Urinary bladder (tissue), 4 donors: ENCODE measurements at places on chromosomes 7 and 10. TPM values are rescaled to one million over a fixed set of nuclear protein-coding genes. Genes with fewer than 3 reads are reported as not detected.

DNA sequence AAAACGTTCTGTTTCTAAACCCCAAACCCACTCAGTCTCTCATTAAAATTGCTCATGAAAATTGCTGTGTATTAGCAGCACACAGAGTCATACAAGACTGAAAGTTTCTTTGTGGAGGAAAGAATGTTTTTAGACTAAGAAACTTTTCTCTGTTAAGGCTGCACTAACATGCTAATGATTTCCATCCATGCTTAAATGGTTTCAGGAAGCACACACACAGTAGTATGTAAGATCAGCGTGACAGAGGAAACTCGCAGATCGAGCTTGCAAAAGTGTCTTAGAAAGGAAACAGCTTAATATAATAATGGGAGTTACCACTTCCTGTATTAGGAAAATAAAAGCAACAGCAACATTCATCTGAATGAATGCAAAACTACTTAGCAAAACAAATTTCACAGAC is 112.7 kb downstream of the ICA1 start:
- no peak for DNase-seq

DNA sequence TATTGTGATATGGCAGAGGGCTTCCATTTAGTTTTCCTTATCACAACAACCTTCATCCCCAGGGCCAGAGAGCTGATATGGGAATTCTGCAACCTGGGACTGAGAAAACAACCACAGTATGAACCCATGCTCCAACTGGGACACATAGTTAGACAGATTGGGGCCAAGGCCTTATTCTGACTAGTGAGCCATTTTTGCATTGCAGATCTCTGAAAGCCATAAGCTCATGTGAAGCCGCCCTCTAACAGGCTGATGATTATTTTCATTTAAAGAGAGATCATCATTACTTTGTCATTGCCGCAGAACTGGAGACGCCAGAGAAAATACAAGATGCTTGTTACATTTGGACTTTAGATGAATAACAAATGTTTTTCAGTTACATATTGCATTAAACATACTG is 791.7 kb upstream of the POM121L12 start:
- DNase-seq = no peak

DNA sequence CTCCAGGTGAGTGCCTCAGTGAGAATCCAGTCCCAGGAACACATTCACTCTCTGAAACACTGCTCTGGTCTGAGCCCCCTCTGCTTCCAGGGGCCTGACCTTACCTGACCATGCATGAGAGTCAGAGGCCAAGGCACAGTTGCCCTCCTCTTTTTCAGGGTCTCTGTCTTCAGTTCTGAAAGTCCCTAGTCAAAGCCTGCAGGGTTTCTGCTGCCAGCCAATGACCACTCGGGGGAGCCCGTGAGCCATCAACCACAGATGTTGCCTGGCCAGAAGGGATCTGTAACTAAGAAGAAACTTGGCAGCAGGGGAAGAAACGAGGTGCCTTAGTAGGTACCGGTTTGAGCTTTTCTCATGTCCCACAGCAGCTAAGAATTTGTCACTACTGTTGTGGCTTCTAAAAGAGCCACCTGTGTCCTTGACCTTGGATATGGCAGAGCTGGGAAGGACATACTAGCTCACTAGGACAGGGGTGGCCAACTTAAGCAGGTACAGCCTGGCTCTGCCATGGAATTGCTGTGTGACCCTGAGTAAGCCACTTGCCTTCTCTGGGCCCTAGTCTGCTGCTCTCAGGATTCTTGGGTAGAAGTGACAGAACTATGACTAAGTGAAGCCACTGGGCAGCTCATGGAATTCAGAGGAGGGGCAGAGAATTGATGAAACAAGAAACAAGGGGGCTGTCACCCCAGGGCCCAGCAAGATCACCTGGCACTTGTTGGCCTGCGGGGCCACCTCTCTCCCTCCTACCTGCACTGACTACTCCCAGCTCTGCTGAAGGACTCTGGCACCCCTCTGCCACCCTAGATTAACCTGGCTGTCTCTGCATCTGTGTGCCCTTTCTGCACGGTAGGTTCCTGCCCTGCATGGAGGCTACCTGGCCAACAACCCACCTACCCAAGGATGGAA is 83.8 kb upstream of the GPR26 start:
- DNase-seq = peak; percentile 33

DNA sequence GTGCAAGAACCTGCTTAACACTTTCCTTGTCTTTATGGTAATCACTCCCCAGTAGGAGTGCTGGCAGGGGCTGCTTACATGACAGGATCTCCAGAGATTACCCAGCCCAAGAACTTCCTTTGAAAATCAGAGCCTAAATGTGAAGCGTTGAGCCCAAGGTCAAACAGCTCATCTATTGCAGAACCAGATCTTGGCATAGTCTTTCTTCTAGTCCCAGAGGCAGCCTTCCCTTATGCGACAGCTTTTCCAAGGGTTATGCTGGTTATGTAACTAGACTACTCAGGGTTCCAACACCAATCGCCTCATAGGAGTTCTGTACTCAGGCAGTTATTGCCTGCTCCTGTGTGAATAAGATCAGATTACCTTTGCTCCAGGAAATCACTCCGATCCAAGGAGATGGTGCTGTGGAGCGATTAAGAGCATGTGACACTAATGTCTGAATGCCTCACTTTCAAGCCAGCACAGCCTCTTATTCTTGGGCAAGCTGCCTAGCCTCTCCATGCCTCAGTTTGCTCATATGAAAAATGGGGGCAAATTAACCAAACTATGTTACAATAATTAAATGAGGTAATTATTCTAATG is 8.4 kb upstream of the LGI1 start:
- DNase-seq = no peak

Gene SPDYE17
- total RNA-seq = not detected

Gene OR2AE1
- not detected for total RNA-seq

Gene EBLN1
- not detected for total RNA-seq

DNA sequence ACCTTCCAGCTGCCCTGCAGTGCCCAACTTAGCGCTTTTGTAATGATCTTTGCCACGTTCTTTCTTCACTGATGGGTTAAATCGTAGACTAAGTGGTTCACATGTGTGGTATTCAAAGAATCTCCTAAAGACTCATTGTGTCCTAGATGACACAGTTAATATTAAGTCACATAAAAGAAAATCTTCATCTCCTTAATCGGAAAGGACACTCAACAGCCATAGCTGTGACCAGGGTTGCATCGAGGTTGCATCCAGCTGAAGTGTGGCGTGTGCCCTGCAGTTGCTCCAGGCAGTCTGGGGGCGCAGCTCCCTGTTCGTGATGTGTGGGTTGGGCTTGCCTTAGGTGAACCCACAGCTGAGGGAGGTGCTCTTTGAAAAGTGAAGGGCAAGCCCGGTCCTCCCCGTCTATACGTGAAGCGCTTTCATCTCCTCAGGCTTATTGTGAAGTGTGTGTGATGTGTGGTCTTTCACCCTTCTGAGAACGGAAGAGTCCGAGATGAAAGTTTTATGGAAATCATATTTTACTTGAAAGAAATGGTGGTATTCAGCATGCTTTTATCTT is 122.7 kb downstream of the TRRAP start:
- no peak for DNase-seq

- no peak for DNase-seq
Measured at GRCh38 chr10:1240341-1240775, 184.2 kb downstream of the WDR37 start.

GRCh38 chr7:65216469-65216868 is 157.2 kb upstream of the ZNF92 start:
- no peak for DNase-seq

GRCh38 chr10:101858723-101859500 is 15.3 kb upstream of the KCNIP2 start:
- DNase-seq = no peak

GRCh38 chr10:44404741-44405437 is 20.0 kb upstream of the CXCL12 start:
- no peak for DNase-seq

DNA sequence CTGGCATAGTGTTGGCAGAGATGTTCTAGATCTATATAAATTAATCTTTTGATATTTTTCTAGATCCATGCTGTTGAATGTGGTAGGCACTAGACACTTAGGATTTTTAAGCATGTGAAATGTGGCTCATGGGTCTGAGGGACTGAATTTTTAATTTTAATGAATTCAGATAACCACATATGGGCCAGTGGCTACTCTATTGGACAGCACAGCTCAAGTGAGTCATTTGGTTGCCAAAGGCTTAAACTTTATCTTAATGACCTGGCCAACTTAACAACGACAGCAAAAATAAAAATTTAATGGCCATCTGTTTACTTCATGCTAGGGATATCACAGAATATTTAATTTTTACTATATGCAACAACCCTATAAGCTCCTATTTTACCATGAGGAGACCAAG is 61.4 kb downstream of the CDK14 start:
- no peak for DNase-seq

DNA sequence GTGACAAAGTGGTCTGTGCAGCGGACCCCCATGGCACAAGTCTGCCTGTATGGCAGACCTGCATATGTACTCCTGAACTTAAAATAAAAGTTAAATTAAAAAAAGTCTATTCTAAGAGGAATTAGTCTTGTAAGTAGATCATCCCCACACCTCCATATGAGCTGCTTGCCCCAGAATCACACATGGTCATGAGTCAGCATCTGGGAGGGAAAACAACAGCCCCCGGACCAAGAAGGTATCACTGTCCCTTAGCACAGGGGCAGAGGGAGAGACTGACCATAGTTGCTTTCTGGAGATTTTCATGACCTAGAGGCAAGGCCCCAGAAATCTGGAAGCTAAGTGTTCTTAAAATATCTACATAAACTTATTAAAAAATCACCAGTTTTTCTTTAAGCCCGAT is 86.6 kb upstream of the PDK4 start:
- DNase-seq = no peak

DNA sequence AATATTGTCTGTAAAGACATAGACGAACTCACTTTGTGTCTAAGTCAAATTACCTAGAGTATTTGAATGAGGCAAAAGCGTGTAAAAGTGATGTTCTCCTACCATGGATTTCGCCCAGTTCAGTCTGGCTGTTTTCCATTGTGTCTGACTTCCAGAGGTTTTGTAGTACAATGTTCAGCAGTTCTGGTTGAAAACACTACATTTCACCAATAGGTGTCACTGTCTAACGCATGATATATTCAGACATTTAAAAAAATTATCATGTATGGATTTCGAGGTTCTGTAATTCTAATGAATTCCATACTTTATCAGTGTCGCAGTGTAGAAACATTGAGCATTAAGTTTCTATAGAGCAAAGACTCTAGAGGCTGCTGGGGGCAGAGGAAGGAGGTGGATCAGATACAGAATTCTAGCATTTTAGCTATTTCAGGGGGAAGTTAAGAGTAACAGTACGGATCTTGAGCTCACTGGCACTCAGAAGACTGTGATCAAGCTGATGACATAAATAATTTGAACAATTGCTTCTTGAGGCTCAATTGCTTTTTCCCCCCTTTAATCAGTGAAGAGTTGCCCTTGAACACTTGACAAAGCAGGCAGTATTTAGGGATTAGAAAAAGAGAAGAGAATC is 196.9 kb upstream of the RHOBTB1 start:
- peak; percentile 61 for DNase-seq

DNA sequence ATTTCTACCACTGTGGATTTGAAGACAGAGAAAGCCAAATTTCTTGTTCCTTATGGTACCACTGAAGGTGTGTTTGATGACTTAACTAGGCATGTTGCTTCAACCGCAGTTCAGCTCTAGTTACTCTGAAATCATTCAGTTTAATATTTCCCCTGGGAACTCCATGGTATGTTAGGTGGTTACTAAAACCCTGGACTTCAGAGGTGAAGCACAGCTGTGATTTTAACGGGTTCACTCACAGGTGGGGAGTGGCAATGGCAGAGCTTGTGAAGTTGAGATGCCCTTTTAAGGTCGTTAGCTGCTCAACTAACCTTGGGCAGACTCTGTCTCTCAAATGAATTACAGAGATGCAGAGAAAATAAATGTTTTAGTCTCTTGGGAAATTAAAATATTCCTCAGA is 163.6 kb upstream of the PHYHIPL start:
- DNase-seq = no peak

GRCh38 chr7:2666588-2667250 is 21.3 kb upstream of the AMZ1 start:
- DNase-seq = no peak

DNA sequence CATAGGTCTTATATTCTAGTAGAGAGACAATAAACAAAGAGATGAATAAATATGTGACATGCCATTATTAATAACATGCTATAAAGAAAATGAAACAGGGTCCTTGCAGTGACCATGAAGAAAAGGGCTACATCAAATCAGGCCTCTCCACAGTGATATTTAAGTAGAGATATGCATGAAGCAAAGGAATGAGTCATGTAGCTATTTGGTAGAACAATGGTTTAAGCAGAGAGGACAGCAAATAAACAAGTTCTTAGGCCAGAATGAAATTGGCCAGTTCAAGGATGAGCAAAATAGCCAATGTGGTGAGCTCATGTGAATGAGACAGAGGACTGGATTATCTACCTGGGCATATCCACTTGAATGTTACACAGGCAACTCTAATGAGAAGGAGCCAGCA is 172.2 kb upstream of the FERD3L start:
- DNase-seq = no peak

- no peak for DNase-seq
Measured at GRCh38 chr7:4758111-4758510, 17.3 kb upstream of the AP5Z1 start.
